ENCODE measurements at places on chromosomes 2 and 18. TPM values are rescaled to one million over a fixed set of nuclear protein-coding genes. Genes with fewer than 3 reads are reported as not detected.

Gene SPDYA
- not detected for total RNA-seq

- no peak for DNase-seq
These were observed 24.1 kb downstream of the SIGLEC15 start for GRCh38 chr18:45849529-45849928.

- no peak for DNase-seq
These were observed 404.6 kb upstream of the CWC22 start for GRCh38 chr2:180411661-180412060.

- no peak for DNase-seq
These were observed 604 bp upstream of the VIL1 start for GRCh38 chr2:218418321-218418716.

Measured in IMR-90 (cell line).